ENCODE measurements at places on chromosomes 3 and 15.

DNA sequence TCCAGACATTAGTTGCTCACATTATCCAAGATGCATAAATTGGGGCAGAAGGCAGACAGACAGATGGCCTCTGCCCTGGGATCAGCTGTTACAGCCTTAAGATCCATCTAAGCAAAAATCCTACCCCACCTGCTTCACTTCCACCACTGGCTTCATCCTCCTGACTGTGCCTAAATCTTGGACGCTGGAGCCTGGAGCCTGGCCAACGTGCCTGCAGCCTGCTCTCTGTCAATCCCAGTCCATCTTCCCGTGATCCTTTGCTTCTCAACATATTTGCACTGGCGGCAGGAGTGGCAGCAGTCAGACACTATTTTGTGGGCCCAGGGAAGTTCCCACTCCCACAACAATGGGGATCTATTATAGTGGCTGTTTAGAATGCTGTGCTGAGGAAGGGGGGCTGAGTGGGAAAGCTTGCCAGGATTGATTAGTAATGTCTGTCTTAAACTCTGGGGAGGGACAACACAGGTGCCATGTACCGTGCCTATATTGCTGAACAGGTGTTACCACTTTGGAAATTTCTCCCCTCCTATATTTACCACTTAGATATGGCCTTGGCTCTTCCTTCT lies 121.2 kb downstream of the MEGF11 start:
- no peak for DNase-seq

DNA sequence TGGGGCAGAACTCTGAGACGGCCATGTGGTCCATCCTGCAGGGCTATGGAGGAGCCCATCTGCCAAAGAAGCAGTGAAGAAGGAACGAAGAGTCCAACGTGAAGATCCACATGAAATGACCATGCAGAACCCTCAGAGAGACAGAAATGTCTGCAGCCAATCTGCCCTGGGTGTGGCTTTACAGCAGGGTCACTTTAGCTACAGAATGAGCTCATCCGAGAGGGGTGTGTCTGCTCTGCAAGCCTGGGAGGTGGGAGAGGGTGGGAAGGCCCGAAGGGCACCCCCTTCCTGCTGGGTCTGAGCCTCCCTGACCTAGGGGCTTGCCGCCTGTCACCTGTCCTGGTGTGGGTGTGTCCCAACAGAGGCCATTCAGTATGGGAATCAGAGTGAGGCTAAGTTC lies 176.3 kb downstream of the ATP10A start:
- no peak for DNase-seq

GRCh38 chr15:90231028-90232017 lies 2.4 kb downstream of the CIB1 start:
- no peak for DNase-seq

GRCh38 chr15:101237251-101237650 lies 14.6 kb downstream of the CHSY1 start:
- no peak for DNase-seq

DNA sequence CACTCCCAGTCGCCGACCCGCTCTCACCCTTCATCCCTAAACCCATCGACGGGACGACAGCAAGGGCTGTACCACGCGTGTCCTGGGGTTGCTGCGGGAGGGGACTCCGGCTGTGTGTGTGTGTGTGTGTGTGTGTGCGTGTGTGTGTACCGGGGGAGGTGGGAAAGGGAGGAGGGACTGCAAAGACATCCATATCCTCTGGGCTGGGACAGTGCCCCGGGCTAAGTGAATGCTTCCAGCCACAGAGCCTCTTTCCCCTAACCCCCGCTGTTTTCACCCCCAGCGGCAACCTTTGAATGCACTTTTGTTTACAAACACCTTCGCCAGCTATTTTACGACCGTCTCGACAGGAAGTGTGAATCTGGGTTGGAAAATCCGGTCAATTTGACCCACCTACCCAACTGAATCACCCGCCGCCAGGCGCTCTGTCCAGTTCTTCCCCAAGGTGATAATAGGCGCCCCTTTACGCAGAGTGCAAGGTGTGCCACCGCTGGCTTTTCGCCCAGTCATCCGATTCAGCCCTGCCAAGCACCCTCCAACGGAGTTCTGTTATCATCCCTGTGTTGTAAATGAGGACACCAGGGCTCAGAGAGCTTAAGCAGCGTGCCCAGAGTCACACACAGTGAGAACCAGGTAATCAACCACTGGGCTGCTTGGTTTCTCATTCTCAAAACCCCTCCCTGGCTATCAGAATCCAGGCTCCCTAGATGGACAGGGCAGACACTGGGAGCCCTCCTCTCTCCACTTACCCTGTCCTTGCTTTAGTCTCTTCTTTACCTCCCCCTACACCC lies 739 bp upstream of the AMOTL2 start:
- DNase-seq = peak; percentile 88

- no peak for DNase-seq
These were observed 333.5 kb downstream of the FOXP1 start for GRCh38 chr3:71250026-71250425.

Data from SW480 (cell line).